ENCODE measurements at places on chromosomes 3 and 15.

- no peak for DNase-seq
Measured at GRCh38 chr3:130457671-130458070, 59.3 kb upstream of the COL6A6 start.

GRCh38 chr15:55195996-55196395 is 745 bp downstream of the RSL24D1 start:
- DNase-seq: no peak

DNA sequence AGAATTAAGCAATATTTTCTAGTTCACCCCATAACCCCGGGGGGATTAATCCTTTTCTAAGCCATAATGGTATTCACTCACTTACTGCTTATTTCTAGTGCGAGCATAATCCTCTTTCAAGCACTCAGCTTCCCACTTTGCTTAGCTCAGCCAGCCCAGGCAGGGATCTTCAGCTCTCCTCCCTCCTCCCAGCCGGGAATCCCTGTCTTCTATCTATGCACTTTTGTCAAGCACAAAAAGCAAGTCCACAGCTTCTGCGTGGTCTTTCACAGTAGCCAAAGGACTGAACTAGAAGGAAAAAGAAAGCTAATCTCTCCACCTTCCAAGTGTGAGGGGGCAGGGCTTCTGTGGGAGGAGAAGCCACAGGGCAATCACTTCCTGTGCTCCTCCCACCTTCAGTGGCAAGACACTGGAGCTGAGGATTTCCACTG is 62.8 kb downstream of the PEX5L start:
- DNase-seq: no peak

DNA sequence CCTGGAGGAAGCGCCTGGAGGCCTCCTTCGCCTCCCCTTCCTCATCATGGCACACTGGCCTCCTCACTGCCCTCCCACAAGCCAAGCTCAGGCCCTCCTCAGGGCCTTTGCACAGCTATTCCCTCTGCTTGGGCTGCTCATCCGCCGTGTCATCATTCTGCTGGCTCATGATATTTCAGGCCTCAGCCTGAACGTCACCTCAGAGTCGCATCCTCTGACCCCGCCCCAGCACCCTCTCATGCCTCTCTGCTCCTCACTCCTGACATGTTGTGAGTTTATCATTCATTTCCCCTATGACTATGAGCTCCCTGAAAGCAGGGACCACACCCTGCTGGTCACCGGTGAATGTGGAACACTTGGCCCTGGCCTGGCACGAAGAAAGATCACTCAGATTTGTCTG is 20.7 kb upstream of the POC1A start:
- DNase-seq: no peak

GRCh38 chr15:90044916-90045371 is 43.8 kb downstream of the ZNF710 start:
- no peak for DNase-seq
